Activated T-cell treated with anti-CD3 and anti-CD28 coated beads for 1 hour (primary cell): ENCODE measurements at places on chromosomes 4 and X.

GRCh38 chrX:150730719-150731118 lies 37.5 kb downstream of the MTMR1 start:
- DNase-seq = no peak

DNA sequence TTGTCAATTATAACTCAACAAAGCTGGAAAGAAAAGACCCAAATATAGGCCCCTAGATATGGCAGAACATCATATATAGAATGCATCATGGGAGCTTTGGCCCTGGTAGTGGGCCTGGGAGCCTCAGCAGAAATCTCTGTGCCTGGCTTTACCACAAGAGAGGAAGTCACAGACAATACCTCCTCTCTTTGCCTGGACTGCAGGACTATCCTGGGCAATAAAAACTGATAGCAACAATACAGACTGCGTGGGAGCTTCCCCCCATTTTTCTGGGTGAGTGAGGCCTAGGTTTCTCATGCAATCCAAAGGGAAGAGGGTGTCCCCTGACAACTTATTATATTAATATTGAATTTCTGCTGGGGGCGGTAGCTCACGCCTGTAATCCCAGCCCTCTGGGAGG lies 64.0 kb upstream of the NFKB1 start:
- DNase-seq = no peak

- no peak for DNase-seq
Measured at GRCh38 chr4:28211676-28212470, 1351.2 kb downstream of the STIM2 start.

DNA sequence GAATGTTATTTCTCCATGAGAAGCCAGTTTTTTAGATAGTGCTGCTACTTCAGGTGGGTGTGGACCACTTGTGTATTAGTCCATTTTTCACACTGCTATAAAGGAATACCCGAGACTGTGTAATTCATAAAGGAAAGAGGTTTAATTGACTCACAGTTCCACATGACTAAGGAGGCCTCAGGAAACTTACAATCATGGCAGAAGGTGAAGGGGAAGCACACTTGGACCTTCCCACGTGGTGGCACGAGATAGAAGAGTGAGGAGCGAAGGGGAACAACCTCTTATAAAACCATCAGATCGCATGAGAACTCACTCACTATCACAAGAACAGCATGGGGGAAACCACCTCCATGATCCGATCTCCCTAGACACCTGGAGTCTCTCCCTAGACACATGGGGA lies 3.4 kb upstream of the PPID start:
- no peak for DNase-seq

DNA sequence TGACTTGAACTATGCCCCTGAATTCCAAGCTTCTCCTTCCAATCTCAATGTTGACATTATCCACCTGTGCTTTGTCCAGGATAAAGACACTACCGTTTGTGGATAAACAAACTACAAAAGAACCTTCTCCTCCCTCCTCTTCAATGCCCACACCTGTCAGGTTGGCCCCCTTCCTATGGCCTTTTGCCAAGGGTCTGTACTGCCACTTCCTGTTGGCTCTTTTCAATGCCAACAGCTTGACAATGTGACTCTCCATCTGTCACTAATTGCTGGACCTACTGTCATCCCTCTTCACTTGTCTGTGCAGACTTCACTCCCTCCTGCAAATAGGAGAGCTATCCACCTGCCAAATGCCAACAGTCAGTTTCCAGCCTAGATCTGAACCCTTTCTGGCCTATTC lies 35.8 kb upstream of the MID1 start:
- no peak for DNase-seq

DNA sequence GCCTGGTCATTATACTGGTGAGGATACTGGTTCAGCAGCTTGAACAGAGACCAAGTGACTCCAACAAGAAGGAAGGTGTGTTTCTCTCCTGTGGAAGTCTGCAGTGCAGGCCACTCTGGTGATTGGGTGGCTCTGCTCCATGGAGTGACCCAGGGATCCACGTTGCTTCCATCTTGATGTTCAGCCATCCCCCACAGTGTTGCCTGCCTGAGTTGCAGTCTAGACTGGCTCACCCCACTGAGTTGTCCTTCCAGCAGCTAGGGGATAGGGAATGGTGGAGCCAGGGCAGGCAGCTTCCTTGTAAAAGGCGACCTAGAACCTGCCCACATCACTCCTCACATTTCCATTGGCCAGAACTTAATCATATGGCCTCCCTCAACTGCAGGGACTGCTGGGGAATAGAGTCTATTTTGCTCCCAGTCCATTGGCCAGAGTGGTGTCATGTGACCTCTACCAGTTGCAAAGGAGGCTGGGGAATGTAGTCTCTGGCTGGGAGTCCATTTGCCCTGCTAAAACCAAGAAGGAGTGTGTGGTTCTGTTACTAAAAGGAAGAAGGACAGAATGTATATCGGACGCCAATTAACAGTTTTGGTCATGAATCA lies 8.0 kb downstream of the MAN2B2 start:
- DNase-seq = no peak

- DNase-seq = no peak
Measured at GRCh38 chr4:106569146-106570031, 200.8 kb upstream of the GIMD1 start.
